ENCODE measurements at places on chromosomes 3 and 15. TPM values are rescaled to one million over a fixed set of nuclear protein-coding genes. Genes with fewer than 3 reads are reported as not detected.

ALDH1L1 gene
- total RNA-seq, result 2.8 TPM

KBTBD13 gene
- total RNA-seq, result not detected

HCLS1 gene
- 2.2 TPM for total RNA-seq

ADAMTSL3 gene
- total RNA-seq, result 40.4 TPM

A4GNT gene
- not detected for total RNA-seq

ARPIN gene
- total RNA-seq, result 21.6 TPM

SKOR1 gene
- 0.63 TPM for total RNA-seq

SLC22A14 gene
- 1.3 TPM for total RNA-seq

TOPBP1 gene
- 89.2 TPM for total RNA-seq

DYNLT2B gene
- 43.8 TPM for total RNA-seq

BOC gene
- 33.8 TPM for total RNA-seq

KBTBD8 gene
- 13.8 TPM for total RNA-seq

CORO2B gene
- total RNA-seq, result 52.9 TPM

LXN gene
- 9.7 TPM for total RNA-seq

TRPM1 gene
- total RNA-seq, result not detected

FOXL2 gene
- 0.31 TPM for total RNA-seq

Data from parietal lobe (tissue), 2 donors.